ENCODE measurements at places on chromosomes 3 and 15.

GRCh38 chr3:194306109-194306686, 44.9 kb downstream of the CPN2 start:
- peak; percentile 83 for DNase-seq

- DNase-seq: no peak
These were observed 219.3 kb upstream of the TMCO5A start for GRCh38 chr15:37715101-37715500.

GRCh38 chr3:4047366-4047765, 248.1 kb downstream of the LRRN1 start:
- no peak for DNase-seq

DNA sequence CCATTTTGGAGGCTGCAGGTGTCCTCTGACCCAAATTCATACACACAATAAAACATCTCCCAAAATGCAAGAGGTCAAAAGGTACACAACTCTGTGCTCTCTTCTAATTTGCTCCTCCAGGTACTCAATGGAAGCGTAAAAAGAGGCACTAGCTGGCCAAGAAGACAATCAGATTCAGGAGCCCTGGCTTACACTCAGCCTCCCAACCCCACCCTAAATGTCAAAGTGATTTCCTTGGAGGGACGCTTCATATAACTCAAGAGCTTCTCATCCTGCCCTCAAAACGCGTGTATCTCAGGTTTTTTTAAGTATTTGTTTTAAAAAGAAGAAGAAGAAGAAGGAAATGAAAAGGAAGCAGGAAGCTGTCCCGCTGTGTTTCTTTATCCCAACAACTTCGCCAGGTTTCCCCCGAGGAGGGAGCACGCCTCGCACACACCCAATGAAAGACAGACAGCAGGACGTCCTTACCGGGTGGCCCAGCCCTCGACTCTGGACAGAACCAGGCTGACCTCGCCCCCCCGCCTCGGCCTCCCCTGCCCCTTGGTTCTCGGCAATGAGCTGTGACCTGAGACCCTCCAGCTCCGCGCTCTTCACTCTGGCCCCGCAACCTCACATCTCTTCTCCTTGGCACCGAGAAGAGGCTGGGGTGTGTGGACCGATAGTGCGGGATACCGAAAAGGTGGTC, 620.7 kb upstream of the ZNF385D start:
- DNase-seq: no peak

DNA sequence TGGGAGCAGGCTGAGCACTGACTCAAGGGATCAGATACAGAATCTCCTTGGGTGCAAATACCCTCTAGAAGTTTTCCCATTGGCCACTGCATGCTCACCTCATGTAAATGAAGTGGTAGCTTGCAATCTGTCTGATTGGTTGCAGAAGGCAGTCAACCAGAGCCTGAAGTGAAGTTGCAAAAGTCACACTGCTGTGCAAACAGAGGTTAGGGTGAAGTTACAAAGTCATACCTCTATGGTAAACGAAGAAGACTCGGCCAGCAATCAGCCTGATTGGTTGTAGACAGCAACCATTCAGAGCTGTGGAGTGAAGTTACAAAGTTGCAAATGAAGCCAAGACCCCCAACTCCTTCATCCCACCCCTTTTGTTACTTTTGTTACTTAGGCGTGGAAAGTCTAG, 27.1 kb downstream of the STARD9 start:
- DNase-seq: no peak

- DNase-seq: no peak
These were observed 210.4 kb downstream of the ERC2 start for GRCh38 chr3:56257826-56258225.

GRCh38 chr15:64643685-64644084, 131.7 kb downstream of the RBPMS2 start:
- DNase-seq: no peak

DNA sequence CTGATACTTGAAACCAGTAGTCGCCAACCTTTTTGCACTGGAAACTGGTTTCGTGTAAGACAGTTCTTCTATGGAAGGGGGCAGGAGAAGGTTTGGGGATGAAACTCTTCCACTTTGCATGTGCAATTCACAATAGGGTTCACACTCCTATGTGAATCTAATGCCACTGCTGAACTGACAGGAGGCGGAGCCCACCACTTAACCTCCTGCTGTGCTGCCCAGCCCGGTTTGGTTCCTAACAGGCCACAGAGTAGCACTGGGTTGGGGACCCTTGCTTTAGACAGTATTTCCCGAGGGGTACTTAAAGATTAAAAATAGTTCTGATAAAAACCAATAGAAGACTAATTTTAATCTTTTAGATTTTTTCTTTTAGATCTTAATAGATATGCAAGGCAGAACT, 11.1 kb downstream of the TFG start:
- no peak for DNase-seq

- no peak for DNase-seq
These were observed 215.3 kb upstream of the ROBO1 start for GRCh38 chr3:79983118-79983517.

DNA sequence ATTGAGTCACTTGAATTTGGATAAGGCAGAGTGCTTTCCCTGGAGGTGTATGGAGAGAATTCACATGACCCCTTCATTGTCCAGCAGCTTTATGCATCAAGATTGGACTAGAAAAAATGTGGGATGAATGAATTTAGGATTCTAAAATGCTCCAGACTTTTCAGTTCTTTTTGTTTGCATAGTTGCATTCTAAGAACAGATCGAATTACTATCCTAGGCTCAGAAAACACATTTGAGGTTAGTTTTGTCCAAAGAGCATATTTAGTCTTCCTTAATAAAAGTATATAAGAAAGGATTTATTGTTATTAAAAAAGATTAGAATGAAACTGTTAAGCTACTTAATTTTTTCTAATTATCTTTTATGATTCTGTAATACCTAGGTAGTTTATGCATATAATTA, 127.4 kb downstream of the UBE2E2 start:
- DNase-seq: no peak

GRCh38 chr15:95758451-95758850, 572.0 kb upstream of the NR2F2 start:
- no peak for DNase-seq

DNA sequence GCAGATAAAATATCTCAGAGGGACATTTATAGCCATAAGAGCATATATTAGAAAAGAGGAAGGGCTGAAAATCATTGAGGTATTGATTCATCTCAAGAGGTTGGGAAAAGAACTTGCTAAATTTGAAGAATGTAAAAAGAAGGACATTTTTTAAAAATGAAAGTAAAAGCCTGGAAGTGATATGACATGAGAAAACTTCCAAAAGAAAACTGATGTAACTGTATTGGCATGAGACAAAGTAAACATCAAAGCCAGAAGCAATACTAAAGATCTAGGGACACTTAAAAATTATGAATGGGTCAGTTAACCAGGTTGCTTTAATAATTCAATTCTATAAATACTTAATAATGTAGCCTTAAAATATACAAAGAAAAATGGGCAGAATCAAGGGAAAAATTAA, 31.9 kb downstream of the CEP63 start:
- no peak for DNase-seq

DNA sequence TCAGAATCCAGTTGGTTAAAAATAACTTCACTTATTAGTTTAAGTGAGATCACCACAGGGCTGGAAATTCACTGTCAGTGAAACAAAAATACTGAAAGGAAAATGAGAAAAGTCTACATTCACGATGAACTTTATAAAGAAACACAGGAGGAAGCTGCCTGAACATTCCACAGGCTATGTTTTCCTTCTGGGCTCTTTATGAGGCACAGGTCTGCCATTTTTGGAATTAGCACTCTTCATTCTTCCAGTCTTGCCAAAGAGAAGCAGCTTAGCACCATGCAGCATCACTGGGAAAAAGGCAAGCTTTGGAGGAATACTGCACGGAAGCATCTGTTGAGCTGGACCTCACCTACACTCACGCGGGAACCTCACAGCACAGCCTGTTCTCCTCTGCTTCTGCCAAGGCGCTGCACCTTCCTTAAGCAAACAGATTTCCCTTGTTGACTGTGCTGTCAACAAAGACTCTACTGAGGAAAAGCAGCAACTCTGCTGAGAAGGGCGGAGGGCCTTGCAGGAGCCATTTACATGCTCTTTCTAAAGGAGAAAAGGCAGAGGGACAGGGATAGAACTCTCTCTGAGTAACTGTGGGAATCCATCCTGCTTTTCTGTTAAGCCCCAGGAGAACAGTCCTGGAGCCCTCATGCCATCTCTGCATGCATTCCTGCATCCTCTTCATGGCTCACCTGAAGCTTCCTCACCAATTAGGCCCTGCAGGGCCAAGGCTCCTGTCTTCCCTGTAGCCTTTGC, 15.7 kb downstream of the SUSD5 start:
- DNase-seq: no peak

DNA sequence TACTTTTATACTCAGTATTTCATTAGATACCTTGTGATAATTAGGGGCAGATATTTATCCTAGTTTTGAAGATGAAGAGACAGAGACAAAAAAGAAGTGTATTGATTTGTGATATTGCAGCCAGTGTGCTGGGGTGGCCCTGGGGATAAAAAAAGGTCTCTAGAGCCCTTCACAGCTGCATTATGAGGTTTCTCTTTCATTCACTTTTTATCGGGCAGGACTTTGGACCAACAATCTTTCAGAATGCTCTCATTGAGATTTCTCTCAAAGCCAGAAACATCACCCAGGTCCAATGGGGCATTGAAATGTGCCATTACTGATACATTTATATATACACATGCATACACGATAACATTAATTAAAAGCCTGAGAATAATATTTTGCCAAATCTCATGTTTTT, 20.5 kb upstream of the SELENOT start:
- no peak for DNase-seq

GRCh38 chr3:123331006-123331405, 117.9 kb downstream of the ADCY5 start:
- no peak for DNase-seq

GRCh38 chr15:40047415-40048210, 8.6 kb upstream of the SRP14 start:
- DNase-seq: peak; percentile 77

DNA sequence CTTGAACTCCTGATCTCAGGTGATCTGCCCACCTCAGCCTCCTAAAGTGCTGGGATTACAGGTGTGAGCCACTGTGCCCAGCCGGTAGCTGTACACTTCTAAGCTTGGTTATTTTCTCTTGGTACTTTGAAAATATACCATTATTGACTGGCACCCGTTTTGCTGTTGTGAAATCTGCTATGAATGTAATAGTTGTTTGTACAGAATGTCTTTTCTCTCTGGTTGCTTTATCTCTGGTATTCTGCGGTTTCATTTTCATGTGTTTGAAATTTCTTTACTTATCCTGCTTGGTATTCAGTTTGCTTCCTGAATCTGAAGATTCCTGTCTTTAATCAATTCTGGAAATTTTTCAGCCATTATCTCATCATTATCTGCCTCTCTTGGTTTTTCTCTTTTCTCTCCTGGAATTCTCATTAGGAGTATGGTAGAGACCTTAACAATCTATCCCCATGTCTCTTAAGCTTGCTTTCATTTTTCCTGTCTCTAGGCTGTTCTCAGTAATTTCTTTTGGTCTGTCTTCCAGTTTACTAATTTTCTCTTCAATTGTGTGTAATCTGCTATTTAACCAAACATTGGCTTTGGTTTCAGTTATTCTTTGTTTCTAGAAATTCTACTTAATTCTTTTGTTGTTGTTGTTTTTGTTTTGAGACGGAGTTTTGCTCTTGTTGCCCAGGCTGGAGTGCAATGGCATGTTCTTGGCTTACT, 2.8 kb upstream of the PAK2 start:
- no peak for DNase-seq

DNA sequence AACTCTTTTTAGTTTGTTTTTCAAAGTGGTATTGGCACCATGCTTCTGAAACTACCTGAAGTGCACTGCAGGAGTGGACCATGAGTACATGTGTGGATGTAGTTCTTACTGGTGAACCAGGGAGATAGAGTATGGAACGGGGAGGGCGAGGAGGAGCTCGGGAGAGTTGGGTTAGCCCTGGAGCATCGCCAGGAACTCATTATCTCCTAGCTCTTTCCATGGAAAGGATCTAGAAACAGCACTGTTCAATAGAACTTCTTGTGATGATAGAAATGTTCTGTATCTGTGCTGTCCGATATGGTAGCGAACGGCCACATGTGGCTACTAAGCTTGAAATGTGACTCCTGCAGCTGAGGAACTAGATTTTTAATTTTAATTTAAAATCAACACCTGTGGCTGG, 47.3 kb downstream of the VGLL4 start:
- no peak for DNase-seq

- no peak for DNase-seq
These were observed 56.4 kb downstream of the PLD1 start for GRCh38 chr3:171753665-171754408.

DNA sequence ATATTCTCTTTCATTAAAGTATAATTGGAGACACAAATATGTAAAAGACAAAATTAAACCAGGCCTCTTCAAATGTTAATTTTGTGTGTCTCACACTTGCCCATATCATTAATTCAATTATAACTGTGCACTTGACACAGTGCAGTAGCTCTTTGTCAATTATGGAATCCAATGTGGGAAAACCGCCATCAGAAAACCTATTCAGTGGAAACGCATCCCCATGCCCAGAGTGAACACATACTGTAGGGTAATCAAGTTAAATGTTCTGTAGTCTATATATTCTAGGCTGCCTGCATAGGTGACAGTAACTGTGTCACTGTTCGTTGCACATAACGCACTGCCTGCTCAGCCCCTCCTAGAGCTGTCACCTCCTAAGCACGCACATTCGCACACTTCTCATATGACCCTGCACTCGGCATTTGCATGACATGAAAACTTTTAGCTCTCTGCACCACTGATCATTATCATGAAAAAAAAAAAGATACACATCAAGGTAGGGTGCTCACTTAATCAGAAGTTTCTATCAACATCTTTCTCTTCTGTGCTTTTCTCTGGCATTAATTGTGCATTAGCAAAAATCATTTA, 63.2 kb downstream of the MEIS2 start:
- DNase-seq: no peak

- no peak for DNase-seq
These were observed 17.9 kb upstream of the SATB1 start for GRCh38 chr3:18442756-18443664.

- no peak for DNase-seq
These were observed 45.8 kb upstream of the PPP4R2 start for GRCh38 chr3:72950801-72951200.

DNA sequence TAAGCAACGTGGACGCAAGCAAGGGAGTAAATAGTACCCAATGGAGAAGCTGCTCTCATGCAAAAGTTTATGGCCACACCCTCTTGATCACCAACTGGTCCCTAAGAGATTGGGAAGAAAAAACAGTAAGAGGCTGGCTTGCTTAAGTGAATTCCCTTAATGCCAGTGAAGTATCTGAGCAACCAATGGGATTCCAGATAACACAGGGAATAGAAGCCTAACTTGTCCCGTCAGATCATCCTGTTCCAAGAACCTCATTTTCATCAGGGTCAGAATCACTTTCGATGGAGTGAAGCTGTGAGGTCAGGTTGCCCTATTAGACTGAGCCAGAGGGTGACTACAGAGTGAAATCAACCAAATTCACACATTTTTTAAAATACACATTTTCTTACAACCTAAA, 104.3 kb downstream of the CD47 start:
- no peak for DNase-seq

- DNase-seq: no peak
These were observed 498.2 kb downstream of the PYDC2 start for GRCh38 chr3:191958980-191959671.

GRCh38 chr3:4507024-4507596, 14.0 kb downstream of the ITPR1 start:
- no peak for DNase-seq

GRCh38 chr3:71659864-71660591, 65.2 kb downstream of the EIF4E3 start:
- no peak for DNase-seq

All from GM06990 (cell line).